ENCODE measurements at places on chromosomes 7 and 10. TPM values are rescaled to one million over a fixed set of nuclear protein-coding genes. Genes with fewer than 3 reads are reported as not detected.

Gene WEE2
- not detected for total RNA-seq

Gene ZFAND2A
- total RNA-seq: 17.2 TPM

Gene MRPL43
- 134 TPM for total RNA-seq

Gene TLX1
- not detected for total RNA-seq

Gene ABCA13
- total RNA-seq: 1.7 TPM

Measured in epithelial cell of proximal tubule (primary cell).